ENCODE measurements at places on chromosomes 12 and 14.

GRCh38 chr14:24339284-24340151 lies at the start of gene RIPK3:
Gene RIPK3 (minus strand): TSS chr14:24339991. CDS start chr14:24339826, 165 bp downstream.
- DNase-seq: no peak

DNA sequence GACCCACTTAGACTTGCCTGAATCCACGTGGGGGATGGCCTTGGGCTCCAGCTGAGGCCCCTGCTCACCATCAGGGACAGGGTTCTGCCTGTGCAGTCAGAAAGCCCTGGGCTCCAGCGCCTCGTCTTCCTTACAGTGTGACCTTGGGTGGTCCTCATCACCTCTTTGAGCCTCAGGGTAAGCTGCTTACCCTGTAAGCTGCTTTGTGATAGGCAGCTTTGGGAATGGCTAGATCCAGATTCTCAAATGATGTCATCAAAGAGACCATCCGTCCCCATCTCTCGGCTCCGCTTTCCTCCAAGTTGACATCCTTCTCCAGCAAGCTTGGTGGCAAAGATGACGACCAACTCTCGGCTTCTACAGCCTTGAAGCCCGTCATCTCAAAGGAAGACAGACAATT lies 127.0 kb downstream of the ADCK1 start:
- DNase-seq: no peak

GRCh38 chr14:21527318-21527679 lies 1.2 kb upstream of the SALL2 start:
- no peak for DNase-seq

DNA sequence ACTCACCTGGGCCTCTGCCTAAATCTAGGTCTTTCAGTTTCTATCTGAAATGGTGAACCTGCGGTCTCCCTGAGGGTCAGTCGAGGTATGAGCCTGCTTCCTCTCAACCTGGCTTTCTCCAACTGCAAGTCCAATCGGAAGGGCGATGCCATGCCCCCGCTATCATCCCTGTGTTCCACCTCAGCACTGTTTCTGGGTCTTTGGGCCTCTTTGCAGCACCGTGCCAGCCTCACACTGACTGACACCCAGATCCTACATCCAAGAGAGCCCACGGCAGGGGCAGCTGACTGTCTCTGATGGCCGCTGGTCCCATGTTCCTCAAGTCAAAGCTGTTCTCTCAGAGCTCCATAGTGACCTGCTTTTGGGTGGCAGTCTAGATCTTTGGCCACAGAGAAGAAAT lies 120.7 kb downstream of the PAPOLA start:
- DNase-seq: no peak

GRCh38 chr14:69980457-69981425 lies 101.5 kb downstream of the SMOC1 start:
- DNase-seq: no peak

DNA sequence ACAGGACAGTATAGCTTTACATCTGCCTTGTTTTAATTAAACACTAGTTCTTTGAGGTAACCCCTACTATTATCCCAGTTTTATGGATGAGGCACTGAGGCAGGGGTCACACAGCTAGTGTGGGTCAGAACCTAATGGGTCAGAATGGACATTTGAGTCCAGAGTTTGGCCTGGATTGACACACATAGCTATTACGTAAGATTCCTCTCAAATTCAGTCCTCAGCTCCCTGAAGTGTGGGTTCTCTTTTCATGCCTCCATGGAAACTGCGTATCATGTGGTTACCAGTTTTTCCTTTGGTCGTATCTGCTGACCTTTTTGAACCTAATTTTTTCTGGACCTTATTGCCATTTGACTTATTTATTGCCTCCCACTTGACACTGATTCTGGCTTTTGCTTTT lies 40.4 kb downstream of the PSEN1 start:
- no peak for DNase-seq

All from BE2C (cell line).